ENCODE measurements at places on chromosomes 5 and 9.
A peak's percentile ranks its signal among the peaks of the same experiment; 100 is the strongest.

- DNase-seq = no peak
Observed at GRCh38 chr5:22683050-22683449, 170.1 kb downstream of the CDH12 start.

GRCh38 chr5:33306758-33307157 is 134.0 kb upstream of the TARS1 start:
- DNase-seq = no peak

DNA sequence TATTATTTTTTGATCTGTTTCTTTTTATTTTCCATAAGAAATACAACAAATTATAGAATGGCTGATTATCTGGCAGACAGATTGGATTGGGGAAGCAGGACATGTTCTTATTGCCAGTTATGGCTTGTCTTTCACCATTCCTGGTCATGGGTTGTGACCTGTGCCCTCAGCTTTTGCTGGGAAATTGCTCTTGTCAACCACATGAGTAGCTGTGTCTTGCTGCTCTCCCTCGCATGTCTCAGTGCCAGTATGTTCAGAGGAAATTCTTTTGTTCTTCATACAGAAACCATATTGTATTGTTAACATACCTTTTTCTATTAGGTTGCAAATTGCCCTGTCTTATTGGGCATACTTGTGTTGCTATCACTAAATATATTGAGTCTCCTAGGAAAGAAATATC is 344.1 kb downstream of the OSTF1 start:
- DNase-seq = no peak

DNA sequence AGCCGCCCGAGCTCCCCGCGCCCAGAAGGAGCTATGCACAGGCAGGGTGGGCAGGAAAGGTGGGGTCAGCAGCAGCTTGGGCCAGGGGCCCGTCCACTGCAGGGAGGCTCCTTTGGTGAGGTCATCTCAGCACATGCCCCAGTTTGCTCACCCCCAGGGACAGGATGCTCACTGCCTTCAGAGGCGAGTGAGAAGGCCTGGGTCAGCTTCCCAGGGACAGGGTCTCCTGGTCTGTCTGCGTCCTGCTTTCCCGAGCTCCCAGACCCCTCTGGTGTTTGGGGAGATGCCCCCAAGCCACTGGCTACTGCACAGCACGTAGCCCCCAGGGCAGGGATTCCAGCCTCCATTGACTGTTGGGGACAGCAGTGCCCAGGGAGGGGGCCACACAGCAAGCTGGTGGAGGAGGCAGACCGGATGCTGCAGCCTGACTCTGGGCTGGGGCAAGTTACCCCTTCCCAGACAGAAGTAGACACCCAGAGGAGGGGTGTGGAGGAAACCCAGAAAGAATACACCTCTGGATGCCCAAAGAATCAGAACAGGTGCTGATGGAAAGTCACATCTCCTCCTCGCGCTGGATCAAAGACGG is 581 bp upstream of the SARDH start:
- no peak for DNase-seq

DNA sequence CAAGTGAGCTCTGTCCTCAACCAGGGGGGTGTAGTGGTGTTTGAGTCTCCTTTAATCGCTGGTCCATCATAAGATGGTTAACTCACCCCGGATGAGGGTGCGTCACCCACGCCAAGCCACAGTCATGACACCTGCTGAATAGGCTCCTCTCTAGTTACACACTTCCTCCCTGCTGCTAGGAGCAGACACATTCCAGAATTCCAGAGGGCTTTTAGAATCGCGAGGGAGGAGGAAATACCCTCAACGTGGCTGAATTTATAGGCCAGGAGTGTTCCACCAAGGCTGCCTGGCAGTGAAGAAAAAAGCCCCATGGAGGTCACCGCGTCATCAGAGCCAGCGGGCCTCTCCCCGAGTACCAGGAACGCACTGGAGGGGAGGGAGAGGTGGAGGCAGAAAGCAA is 5.1 kb downstream of the GLRX start:
- DNase-seq = peak; percentile 60

DNA sequence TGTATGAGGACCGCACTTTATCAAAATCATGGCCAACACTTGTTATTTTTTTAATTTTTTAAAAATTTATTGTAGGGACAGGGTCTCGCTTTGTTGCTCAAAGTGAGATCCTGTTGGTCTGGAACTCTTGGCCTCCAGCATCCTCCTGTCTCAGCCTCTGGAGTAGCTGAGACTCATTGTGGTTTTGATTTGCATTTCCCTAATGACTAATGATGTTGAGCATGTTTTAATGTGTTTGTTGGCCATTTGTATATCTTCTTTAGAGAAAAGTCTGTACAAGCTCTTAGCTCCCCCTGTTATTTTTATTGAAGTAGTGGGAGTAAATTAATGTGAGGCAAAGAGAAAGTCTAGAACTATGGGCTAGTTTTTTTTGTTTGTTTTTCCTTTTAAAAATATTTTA is 1.6 kb upstream of the RPS6 start:
- peak; percentile 8 for DNase-seq

DNA sequence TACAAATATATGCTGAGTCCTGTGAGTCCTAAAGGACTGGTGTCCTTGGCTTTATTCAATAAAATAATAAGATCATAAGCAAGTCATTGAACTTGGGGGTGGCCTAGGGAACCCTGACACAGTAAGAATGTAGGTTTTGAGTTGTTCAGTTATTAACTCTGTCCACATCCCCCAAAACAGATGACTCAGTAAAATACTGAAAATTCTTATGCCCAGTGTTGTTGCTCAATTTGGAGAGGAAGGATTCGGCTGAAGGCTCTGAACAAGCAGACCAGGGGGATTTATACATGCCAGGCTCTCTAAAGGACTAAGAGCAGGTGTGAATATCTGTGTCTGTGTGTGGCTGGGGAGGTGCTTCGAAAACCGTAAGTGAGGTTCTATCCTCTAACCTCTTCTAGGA is 173.7 kb downstream of the RMI1 start:
- no peak for DNase-seq

DNA sequence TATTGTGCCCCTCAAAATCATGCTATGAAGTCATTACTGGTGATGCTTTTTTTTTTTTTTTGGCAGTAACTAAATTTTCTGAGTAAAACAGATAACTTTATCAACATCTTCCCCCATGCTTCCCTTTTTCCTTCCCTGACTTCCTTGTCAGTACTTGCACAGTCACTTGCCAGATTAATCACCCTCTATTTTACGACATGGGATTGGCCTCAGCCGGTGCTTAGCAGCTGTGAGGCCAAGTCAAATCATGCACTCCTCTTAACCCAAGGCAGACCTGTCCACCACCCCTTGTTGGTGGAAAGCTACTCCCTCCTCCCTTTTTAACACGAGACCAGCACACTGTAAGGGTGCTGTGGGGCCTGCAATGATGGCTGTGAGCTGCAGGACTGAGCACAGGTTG is 118.0 kb upstream of the OTULINL start:
- no peak for DNase-seq

- no peak for DNase-seq
Observed at GRCh38 chr9:36866840-36867239, 167.2 kb downstream of the PAX5 start.

GRCh38 chr9:135783540-135784245 is 81.7 kb downstream of the KCNT1 start:
- no peak for DNase-seq

- no peak for DNase-seq
Observed at GRCh38 chr9:97502984-97503861, 1.8 kb downstream of the TMOD1 start.

GRCh38 chr5:74595143-74595925 is 45.2 kb downstream of the ENC1 start:
- DNase-seq = no peak

GRCh38 chr5:1111727-1112289 is at the start of gene SLC12A7:
SLC12A7 (minus strand) TSS chr5:1112063; CDS start chr5:1111991, 72 bp downstream.
- DNase-seq = peak; percentile 82

DNA sequence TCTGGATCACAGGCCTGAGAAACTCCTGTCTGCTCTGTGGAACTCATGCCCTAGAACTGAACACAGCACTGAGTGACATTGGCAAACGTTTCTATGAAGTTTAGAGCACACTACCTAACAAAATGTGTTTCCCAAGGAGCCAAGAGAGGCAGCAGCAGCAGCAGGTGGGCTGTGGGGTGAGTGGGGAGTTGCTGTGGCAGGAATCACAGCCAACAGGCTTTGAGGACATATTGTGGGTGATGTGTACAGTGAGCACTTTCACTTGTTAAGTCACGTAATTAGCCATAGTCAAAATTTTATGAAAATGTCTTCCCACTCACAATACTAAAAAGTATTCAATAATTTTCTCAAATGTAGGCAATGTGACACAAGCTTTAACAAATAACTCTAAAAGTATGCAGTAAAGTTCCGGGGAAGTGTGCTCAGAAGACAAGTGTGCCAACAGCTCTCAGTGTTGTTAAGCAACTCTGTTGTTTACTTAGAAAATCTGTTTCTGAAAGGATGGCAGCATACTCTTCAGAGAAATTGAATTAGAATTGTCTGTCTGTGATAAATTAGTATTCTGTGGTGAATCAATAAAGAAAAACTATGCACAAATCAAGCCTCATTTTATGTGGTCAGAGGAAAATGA is 482.1 kb downstream of the SEMA5A start:
- DNase-seq = no peak

- DNase-seq = no peak
Observed at GRCh38 chr5:147479444-147479843, 30.4 kb downstream of the DPYSL3 start.

GRCh38 chr5:154242442-154242841 is 51.9 kb downstream of the GALNT10 start:
- DNase-seq = no peak

- DNase-seq = no peak
Observed at GRCh38 chr5:125446986-125447385, 700.5 kb upstream of the ZNF608 start.

DNA sequence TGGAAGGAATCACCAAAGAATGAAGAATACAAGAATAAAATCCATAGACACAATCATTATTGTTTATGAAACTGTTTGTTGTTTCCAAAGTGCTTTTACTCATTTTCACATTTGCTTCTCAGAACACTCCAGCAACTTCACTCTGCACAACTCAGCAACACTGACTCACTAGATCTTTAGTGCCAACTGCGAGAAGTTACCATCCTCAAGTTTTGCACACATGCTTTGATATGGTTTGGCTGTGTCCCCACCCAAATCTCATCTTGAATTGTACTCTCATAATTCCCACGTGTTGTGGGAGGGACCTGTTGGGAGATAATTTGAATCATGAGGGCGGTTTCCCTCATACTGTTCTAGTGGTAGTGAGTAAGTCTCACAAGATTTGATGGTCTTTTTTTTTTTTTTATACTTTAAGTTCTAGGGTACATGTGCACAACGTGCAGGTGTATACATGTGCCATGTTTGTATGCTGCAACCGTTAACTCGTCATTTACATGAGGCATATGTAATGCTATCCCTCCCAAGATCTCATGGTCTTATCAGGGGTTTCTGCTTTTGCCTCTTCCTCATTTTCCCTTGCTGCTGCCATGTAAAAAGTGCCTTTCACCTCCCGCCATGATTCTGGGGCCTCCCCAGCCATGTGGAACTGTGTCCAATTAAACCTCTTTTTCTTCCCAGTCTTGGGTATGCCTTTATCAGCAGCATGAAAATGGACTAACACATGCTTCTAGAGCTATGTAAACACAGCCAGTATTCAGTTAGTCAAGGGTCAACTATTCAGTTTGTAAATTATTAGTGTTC is 36.9 kb downstream of the CLINT1 start:
- peak; percentile 12 for DNase-seq

DNA sequence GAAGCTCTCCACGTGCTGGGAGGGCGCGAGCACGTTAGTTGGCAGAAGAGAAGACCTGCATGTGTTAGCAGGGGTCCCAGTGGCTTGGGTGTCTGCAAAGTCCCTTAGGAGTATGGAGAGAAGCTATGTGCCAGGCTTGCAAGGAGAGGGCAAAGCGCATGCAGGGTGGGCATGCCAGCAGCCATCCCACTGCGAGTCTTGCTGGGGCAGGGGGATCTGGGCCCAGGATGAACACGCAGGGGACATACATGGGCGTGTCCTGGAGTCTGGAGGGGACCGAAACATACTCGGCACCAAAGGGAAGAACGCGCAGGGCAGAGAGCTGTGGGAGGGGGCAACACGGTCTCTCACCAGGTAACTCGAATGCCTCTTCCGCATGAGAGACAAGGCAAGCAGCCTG is 43.6 kb upstream of the IPPK start:
- no peak for DNase-seq

- DNase-seq = no peak
Observed at GRCh38 chr5:115531380-115531779, 13.2 kb downstream of the FEM1C start.

DNA sequence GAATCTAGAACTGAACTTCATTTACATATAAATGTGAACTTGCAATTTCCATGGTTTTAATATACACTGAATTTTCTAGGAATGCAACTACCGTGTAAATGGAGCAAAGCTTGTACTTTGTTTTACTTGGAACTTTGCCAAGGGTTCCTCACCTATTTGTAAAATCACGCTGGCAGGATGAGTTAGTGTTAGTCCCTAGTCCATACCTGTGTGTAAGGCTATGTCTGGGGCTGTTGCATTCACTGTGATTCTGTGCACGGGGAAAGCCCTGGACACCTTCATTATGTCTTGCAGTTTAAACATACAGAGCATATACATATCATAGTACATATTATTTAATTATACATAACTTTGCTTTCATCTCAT is 119.9 kb downstream of the PAX5 start:
- DNase-seq = no peak

- no peak for DNase-seq
Observed at GRCh38 chr5:135430135-135430437, 17.1 kb downstream of the DCANP1 start.

Data from stimulated activated CD4-positive, alpha-beta T cell treated with anti-CD3 and anti-CD28 coated beads, Interleukin-15, amount 100 ng/mL, for 24 hours (primary cell).